ENCODE measurements at places on chromosomes 6 and 20.
A peak's percentile ranks its signal among the peaks of the same experiment; 100 is the strongest.

- no peak for DNase-seq
Measured at GRCh38 chr6:21402368-21402767, 191.2 kb upstream of the SOX4 start.

GRCh38 chr20:6812530-6812929 lies 45.0 kb downstream of the BMP2 start:
- DNase-seq = no peak

GRCh38 chr6:33882154-33882553 lies 78.4 kb upstream of the MLN start:
- DNase-seq = no peak

DNA sequence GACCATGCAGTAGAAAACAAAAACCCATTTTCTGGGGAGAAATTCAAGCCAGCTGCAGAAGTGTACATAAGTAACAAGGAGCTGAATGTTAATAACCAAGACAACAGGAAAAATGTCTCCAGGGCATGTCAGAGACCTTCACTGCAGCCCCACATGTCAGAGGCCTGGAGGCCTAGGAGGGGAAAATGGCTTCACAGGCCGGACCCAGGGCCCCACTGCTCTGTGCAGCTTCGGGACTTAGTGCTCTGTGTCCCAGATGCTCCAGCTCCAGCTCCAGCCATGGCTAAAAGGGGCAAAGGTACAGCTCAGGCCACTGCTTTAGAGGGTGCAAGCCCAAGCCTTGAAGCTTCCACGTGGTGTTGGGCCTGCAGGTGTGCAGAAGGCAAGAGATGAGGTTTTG lies 43.6 kb downstream of the HACE1 start:
- DNase-seq = no peak

- no peak for DNase-seq
Measured at GRCh38 chr6:19892260-19892659, 55.1 kb downstream of the ID4 start.

- DNase-seq = no peak
Measured at GRCh38 chr6:155125906-155126305, 130.8 kb downstream of the TIAM2 start.

DNA sequence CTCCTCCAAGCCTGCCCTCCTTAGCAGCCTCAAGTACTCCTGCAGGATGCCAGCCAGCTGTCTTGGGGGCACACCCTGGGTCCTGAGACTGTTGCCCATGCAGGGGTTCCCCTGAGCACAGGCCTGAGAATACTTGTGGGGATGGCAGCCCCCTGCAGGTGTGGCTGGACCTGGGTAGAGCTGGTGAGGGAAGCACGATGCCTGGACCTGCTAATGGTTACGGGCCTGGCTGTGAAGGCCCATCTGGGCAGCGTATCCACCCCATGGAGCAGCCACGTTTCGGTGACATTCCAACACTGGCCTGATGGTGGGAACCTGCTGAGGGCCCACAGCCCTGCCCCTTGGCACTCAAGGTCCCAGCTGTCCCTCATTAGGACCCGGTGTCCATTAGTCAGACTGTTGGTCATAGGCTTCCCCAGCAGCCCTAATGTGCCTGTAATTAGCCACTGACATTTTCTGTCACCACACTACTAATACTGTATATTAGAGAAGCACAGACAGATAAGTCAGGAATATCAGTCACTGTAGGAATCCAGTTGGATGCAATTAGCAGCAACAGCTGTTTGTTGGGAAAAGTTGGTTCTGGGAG lies 20.3 kb downstream of the CCDC167 start:
- DNase-seq = no peak

DNA sequence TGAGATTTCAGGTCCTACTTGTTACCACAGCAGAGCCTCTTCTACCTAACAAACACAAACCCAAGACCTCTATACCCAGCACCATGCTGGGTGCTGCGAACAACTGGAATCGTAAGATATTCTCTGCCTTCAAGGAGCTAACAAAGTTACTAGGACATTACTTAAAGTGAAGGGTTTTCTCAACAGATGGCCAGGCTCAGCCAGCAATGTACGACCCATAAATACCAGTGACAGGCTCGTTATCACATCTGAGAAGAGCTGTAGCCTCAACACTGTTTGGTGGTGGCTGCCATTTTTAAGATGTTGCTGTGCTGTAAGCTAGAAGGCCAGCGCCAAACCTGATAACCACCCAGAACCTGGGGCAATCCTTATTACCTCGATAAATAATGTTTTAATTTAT lies 406.5 kb downstream of the KIF16B start:
- no peak for DNase-seq

- DNase-seq = no peak
Measured at GRCh38 chr6:136846046-136846445, 23.7 kb downstream of the PEX7 start.

- DNase-seq = no peak
Measured at GRCh38 chr6:42278131-42278853, 60.6 kb upstream of the MRPS10 start.

- no peak for DNase-seq
Measured at GRCh38 chr20:26216025-26216424, 519.4 kb upstream of the ZNF337 start.

GRCh38 chr6:129865013-129865412 lies 3.9 kb upstream of the TMEM244 start:
- DNase-seq = no peak

- DNase-seq = no peak
Measured at GRCh38 chr20:18020931-18021330, 36.8 kb downstream of the OVOL2 start.

DNA sequence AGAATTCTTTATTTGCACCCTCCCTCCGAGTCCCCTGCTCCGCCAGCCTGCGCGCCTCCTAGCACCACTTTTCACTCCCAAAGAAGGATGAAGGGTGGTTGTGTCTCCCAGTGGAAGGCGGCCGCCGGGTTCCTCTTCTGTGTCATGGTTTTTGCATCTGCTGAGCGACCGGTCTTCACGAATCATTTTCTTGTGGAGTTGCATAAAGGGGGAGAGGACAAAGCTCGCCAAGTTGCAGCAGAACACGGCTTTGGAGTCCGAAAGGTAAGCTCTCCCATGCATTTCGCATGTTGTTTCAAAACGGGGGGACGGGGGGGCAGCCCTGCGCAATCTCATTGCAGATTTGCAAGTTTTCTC lies 357 bp downstream of the PCSK2 start:
- no peak for DNase-seq

DNA sequence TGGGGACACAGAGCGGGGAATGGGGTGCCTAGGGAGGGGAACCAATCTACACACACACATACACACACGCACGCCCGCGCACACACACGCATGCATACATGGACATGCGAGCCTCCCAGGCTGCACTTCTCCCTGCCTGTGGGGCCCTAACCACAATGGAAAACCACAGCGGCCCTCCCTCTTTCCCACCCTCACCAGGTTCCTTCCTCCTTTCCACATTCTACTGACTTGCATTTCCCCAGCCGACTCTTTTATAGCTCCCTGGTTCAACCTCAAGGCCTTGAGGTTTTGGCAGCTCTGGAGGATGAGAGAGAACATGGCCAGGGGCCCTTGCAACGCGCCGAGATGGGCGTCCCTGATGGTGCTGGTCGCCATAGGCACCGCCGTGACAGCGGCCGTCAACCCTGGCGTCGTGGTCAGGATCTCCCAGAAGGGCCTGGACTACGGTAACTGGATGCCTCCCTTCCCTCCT lies at the start of gene BPI:
TSS of gene BPI (plus strand) at position 249 of the 472 bp plus-strand sequence. CDS start at position 317, 68 bp downstream.
- DNase-seq = no peak

GRCh38 chr6:54191461-54191860 lies 80.2 kb downstream of the MLIP start:
- no peak for DNase-seq

DNA sequence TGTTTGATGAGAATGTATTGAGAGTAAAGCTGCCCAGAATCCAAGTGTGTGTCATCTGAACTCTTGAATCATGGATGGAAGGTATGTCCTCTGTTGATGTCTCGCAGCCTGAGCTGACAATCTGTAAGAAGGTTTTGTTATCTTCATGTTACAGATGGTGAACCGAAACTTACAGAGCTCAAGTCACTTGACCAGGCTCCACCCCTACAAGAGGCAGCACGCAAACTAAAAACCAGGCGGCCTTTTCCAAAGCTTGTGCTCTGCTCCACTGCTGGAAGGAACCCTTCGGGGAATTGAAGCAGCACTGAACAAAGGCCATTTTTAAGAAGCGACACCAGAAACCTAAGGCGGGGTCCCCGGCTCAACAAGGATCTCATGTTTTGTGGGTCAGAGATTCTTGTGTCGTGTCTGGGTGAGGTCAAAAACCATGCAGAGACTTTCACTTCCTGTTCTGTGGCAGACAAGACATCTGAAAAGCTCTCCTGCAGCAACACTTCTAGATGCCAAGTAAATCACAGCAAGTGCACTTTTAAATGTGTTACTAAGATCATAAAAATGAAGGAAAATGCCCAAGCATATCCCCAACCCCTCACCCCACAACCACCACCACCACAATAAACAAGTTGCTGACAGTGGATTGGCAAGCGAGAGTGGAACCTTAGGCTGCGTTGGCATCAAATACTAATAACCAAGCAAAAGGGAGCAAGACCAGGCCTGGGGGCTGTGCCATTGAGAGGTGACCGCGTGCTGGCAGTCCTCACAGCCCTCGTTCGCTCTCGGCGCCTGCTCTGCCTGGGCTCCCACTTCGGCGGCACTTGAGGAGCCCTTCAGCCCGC lies 27.3 kb downstream of the NQO2 start:
- peak; percentile 16 for DNase-seq

GRCh38 chr6:150981095-150981494 lies 115.6 kb downstream of the MTHFD1L start:
- no peak for DNase-seq

GRCh38 chr20:15252304-15252703 lies 914.9 kb upstream of the FLRT3 start:
- DNase-seq = no peak

DNA sequence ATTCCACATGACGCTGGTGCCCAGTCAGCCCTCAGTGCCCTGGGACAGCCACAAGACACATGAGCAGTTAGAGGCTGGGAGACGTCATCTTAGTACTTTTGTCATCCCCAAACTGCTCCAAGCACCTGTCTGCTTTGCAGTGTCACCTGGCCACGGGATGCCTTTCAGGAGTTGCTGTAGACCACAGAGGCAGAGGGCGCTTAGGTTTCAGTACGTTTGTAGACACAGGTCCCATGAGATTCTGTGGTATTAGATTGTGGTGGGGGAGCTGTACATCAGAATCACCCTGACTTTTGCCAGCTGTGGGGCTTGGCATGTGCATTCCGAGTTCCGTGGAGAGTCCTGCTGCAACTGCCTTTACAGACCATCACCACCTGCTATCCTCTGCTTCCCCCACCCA lies 16.7 kb downstream of the MAVS start:
- no peak for DNase-seq

DNA sequence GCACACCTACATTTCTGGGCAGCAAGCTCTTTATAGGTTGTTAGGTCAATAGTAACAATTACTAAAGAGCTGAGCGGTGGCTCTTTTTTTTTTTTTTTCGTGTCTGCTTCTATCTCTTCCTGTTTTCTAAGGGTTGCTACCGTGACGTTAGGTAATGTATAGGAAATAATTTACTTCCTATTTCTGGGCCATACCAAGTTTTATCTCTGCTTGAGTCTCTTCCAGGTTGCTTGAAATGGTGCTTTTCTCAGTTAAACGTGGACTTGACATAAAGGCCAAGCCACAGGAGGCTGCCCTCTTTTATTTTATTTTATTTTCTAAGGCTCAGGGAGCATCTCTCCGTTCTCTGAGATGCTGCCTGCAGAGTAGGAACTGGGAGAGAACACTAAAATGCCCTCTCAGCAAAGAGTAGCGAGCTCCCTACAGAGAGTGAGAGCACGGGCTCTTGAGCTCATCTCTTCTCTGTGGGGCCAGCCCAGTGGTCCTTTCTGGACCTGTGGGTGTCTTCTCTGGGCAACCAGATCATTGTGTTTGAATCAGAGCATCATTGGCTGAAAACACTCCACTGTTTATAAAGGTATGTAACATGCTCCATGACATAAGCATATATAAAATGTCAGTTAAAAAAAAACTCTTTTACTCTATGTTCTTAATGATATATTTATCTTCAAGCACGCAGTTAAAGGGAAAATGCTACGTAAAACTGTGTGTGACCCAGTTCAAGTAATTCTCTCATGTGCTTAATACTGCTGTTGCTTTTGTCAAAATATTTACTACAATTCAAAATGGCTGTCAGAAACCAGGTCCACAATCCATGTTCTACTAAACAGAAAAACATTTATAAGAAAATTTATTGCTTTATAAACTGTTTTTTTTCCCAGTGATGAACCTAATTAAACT lies at the start of gene ZNF831:
TSS of gene ZNF831 (plus strand) at position 191 of the 900 bp plus-strand sequence. CDS start 27,199 bp downstream, outside the sequence.
- no peak for DNase-seq

GRCh38 chr6:89242574-89243330 lies 25.6 kb upstream of the GABRR1 start:
- DNase-seq = no peak

GRCh38 chr6:90406142-90406794 lies 109.6 kb upstream of the BACH2 start:
- DNase-seq = peak; percentile 36

DNA sequence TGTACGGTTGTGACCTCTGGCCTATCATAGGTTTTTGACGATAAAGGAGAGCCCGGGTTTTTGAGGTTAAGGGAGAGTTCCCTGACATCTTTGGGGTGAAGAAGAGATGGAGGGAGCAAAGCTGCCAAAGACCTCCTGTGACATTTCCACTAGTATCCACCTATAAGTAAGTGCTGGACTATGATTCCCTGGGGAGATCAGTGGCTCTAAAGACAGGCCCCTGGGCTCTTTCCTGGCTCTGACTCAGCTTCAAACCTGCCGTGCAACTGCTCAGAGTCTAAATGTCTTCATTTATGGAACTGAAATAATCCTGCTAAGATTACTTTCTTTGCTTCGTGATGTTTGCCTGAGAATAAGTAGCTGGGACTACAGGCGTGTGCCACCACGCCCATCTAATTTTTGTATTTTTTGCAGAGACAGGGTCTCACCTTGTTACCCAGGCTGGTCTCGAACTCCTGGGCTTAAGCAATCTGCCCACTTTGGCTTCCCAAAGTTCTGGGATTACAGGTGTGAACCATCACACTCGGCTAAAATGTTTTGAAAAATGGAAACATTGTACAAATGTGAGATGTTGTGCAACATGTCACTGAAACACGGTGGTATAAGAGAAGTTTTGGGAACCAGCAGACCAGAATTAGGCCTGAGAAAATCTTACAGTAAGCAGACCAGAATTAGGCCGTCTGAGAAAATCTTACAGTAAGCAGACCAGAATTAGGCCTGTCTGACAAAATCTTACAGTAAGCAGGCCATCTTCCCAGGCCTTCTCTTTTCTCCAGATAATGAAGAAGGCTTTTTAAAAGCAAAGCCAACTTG lies 1.1 kb upstream of the PAQR8 start:
- DNase-seq = no peak

DNA sequence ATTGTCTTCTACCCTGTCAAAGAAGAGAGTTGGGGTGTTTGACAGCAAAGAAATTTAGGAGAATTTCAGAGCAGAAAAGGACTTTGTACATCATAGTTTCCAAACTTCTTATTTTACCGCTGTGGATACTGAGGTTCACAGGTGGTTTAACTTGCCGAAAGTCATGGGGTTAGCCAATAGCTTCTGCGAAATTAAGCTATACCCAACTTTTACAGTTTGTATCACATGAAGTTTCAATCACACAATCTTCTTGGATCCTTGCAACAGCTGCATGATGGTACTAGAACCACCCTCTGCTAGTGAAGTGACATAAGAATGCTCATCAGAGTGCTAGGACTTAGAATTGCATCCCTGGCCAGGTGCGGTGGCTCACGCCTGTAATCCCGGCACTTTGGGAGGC lies 345.5 kb downstream of the CD83 start:
- no peak for DNase-seq

- no peak for DNase-seq
Measured at GRCh38 chr6:118921084-118921483, 13.9 kb downstream of the MCM9 start.

GRCh38 chr20:44601236-44601671 lies 18.9 kb downstream of the PKIG start:
- no peak for DNase-seq

GRCh38 chr20:63123331-63123741 lies 92.6 kb downstream of the YTHDF1 start:
- DNase-seq = no peak

Data from stimulated activated CD4-positive, alpha-beta T cell treated with anti-CD3 and anti-CD28 coated beads, Interleukin-2, amount 100 ng/mL, for 24 hours (primary cell).